ELF-1 (cell line): ENCODE measurements at places on chromosomes 12 and 14.

DNA sequence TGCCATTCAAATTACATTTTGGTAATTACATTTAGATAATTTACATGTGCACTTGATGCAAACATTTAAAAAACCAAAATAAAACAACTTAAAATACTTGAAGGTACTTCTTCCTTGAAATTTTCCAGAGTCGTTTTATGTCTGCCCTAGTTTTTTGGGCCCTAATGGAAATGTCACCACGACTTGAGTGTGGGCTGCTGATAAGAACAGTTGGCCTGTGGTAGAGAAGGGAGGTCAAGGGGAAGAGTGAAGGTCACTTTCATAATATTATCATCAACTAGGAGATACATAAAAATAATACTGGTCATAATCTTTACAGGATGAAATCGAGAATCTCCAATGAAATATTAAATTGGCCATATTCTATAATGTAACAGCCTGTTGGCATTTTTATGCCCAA, 23.1 kb downstream of the ZDHHC17 start:
- no peak for DNase-seq

DNA sequence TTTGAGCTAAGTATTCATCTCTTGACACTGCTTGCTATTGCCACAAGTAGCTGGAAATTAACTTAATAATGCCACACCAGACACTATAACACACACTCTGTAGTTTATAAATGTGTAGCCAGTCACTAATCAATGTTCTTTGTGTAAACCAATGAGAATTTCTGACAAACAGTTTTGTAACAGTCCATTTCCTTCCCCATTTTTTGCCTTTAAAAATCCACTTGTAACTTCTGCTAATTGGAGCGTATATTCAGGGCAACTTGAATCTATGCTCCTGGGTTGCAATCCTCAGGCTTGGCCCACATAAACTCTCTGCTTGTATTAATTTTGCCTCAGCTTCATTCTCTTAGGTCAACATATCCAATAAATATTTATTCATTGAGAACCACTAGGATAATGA, 125.0 kb upstream of the DHRS4 start:
- no peak for DNase-seq

- no peak for DNase-seq
Observed at GRCh38 chr12:25242981-25243679, 7.6 kb downstream of the KRAS start.

- DNase-seq: no peak
Observed at GRCh38 chr12:22248571-22249115, 85.9 kb downstream of the ST8SIA1 start.

DNA sequence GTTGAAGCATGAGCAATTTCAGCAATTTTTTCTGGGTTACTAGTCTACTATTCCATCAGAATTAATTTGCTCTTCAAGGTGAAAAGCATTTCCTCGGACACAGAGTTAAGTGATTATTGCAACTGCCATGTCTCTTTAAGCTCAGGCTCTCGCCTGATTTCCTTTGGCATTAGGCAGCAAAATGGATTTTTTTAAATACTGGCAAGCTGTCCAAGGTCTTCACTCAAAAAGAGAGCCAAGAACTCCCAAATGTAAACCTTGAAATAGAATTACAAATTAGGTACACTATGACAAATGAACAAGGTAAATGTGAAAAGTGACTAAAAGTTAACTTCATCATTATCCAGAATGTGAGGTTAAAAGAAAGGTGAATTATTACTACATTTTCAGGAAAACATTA, 111.9 kb downstream of the GARIN6 start:
- DNase-seq: no peak

GRCh38 chr14:103606963-103607668, 21.9 kb upstream of the KLC1 start:
- peak; percentile 81 for DNase-seq

DNA sequence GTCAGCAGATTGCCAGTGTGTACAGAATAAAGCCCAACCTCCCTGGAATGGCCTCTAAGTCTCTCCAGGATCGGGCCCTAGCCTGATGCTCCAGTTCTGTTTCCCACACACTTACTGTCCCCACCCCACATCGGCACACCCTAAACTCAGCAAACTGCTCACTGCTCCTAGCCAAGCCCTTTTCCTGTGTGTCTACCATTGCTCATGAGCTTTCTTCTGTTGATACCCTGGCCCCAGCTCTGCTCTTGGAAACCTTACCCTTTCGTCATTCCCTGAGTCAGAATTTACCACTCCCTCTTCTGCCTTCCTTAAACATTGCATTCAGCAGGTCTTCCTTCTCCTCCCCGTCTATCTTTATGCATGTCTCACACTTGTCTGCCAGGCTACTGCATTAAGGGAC, 158.9 kb downstream of the TMX1 start:
- DNase-seq: no peak
